ENCODE measurements at places on chromosomes 6 and 20.

DNA sequence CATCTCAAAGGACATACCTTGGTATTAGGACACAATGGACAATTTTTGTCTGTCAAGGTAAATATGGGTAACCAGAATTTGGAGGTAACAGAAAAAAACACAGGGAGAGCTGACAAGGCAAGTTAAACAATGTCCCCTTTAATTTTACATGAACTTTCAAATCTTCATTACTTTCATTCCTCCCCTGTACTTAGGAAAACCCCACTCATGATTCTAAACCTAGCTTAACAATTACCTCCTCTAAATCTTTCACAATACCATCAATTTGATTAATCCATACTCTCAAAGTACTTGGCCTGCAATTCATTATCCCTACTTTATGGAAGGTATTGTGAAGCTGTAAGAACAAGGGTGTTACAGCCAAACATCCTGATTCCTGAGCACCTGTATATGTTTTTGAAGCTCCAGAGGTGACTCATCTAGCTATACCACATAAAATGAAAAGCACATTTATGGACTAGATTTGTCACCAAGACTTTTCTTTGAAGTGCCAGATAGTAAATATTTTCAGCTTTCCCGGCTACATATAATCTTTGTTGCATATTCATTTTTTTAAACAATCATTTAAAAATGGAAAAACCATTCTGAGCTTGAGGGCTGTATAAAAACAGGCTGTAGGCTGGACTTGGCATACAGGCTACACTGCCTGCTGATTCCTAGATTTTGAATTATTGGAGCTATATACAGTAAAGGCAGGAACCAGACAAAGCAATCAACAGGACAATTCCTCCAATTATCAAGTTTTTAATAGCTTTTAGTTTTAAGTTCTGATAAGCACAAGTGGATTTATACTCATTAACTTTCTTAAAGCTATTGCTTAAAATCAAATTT lies 22.9 kb downstream of the DEK start:
- no peak for DNase-seq

DNA sequence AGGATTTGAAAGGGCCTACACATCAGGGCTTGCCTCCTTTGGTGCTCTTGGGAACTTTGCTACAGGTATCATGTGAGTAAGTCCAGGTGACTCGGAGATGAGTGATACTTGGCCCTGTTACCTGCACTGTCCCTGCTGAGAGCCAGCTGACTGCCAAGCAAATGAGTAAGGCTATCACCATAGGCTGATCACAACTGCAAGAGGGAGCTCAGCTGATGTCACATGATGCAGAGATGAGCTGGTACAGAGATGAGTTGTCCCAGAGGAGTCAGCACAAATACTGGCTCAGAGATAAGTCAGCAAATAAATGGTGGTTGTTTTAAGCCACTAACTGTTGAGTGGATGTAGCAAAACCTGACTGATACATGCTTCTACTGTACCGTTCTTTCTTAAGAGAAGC lies 41.4 kb downstream of the LAMP5 start:
- DNase-seq, result no peak

- no peak for DNase-seq
Measured at GRCh38 chr6:163741743-163742363, 327.3 kb downstream of the QKI start.

DNA sequence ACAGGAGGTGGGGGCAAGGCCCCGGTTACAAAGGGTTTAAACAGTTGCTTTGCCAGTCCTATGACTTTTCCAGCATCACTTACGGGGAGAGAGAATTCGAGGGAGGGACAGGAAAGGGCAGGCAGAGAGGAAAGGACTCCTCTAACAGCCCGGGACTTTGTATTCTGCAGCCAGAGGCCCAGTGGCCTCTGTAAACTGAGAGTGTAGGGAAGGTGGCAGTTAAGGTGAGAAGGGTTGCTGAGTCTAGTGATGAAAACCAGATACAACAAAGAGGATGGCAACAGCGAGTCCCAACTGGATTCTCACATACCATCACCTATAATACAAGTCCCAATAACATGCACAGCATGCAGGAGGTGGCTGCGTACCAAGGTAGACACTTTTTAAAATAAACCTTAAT lies 13.5 kb downstream of the PLAGL2 start:
- DNase-seq, result no peak

DNA sequence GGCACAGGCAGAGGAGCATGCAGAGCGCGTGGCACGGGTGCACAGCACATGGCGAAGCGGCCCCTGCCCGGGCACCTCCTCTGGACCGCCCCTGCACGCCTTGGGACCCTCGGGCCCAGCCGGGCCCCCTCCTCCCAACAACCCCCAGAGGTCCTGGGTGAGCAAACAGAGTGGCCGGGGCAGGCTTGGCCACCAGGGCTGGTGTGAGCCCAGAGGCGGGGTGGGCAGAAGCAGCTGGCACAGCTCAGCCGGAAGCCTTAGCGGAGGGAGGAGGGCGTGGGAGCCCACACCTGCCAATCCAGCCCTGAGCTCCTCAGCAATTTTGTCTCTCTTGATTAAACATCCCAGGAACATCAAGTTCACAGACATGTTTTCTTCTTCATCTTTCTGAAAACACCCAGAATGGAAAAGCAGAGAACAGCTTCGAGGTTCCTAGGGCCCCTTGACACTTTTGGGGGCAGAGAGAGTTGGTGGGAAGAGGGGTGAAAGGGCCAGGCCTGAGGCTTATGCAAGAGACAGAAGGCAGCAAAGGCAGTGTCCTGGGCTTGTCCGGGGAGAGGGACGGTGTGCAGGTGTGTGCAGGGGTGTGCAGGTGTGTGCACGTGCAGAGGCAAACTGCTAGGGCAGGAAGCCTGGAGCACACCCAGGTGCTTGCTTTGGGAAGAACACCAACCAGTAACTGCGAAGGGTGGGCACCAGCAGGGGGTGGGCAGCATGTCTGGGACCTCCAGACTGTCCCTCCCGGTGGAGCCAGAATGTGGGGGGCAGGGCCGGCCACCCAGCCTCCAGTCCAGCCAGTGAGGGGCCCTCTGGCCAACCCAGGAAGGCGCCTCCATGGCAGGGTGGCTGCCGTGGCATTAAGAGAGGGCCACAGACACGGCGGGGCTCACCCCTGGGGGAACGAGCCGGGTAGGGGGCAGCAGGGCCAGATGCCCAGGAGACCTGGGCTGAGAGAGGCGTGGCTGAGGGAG lies 4.8 kb downstream of the HRH3 start:
- no peak for DNase-seq

DNA sequence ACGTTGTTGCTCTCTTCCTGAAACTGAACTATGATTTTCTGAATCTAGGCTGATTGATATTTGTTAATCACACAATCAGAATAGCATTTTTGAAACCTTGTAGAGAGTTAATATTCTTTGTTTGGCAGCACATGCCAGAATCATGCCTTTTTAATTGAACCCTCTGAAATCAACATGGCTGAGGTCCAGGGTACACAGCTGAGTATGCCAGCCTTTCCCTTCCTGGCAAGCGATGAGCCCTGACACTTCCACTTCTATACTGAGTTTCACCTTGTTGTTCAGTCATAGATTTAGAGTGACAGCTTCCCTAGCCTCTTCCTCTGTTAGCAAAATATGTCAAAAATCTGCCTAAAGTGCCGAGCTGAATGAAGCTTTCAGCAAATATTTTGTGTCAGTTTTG lies 6.8 kb downstream of the HDDC2 start:
- DNase-seq, result no peak

- DNase-seq, result no peak
Measured at GRCh38 chr6:11016452-11016851, 27.7 kb downstream of the ELOVL2 start.

- no peak for DNase-seq
Measured at GRCh38 chr20:40744818-40745175, 55.8 kb upstream of the MAFB start.

All from activated CD4-positive, CD25-positive, alpha-beta regulatory T cell (primary cell).